ENCODE measurements at places on chromosomes 5 and 9.

- DNase-seq: no peak
Observed at GRCh38 chr9:68750786-68751185, 45.7 kb downstream of the PIP5K1B start.

DNA sequence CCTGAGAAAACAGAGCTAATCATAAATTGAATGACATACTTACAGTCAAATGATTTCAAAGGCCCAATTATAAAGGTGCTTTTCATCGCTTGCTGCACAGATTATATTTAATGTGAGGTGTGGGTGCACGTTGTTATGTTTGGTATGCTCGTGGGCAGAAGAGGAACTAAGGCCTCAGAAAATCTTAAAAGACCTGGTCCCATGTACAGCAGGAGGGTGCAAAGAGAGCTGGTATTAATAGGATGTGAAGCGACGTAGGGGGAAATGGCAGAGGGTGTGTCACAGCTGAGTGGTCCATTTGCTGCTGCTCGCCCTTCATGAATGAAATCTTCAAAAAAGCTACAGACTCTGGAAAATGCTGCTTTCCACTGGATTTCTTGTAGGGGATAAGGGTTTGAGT is 40.5 kb upstream of the IFNK start:
- no peak for DNase-seq

- DNase-seq: no peak
Observed at GRCh38 chr9:92613268-92614122, 56.4 kb downstream of the IPPK start.

- no peak for DNase-seq
Observed at GRCh38 chr9:8804613-8805012, 1005.0 kb upstream of the DMAC1 start.

- no peak for DNase-seq
Observed at GRCh38 chr5:111454776-111455175, 57.6 kb downstream of the STARD4 start.

DNA sequence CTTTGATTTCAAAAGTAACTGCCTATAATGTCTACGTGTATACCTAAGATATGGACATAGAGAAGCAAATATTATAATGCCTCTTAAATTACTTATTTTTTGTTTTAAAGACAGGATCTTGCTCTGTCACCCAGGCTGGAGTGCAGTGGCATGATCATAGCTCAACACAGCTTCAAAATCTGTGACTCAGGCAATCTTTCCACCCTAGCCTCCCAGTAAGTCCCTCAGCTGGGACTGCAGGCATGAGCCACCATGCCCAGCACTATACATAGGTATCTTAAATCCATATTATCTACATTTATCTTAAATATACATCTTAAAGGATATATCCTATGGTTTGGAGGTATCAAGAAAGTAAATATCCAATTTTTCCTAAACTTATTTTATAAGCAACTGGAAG is 261.2 kb downstream of the ARL15 start:
- DNase-seq: no peak

DNA sequence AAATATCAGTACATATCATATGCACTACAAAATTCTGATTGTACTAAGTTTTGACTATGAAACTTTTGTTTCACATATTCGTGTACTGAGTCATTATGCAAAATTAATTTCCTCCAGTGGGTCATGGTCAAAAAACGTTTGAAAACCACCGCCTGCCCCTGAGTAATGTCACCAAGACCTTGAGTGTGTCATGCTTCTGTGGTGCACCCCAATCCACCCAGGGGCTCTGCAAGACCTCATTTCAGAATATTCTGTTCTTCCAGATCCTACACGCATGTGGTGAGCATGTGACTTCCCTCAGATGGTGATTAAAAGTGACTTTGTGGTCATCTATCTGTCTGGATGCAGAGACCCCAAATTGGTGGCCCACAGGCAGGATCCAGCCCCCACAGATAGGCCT is 31.0 kb downstream of the ABLIM3 start:
- no peak for DNase-seq

GRCh38 chr5:154191467-154192261 is 1.1 kb downstream of the GALNT10 start:
- no peak for DNase-seq

DNA sequence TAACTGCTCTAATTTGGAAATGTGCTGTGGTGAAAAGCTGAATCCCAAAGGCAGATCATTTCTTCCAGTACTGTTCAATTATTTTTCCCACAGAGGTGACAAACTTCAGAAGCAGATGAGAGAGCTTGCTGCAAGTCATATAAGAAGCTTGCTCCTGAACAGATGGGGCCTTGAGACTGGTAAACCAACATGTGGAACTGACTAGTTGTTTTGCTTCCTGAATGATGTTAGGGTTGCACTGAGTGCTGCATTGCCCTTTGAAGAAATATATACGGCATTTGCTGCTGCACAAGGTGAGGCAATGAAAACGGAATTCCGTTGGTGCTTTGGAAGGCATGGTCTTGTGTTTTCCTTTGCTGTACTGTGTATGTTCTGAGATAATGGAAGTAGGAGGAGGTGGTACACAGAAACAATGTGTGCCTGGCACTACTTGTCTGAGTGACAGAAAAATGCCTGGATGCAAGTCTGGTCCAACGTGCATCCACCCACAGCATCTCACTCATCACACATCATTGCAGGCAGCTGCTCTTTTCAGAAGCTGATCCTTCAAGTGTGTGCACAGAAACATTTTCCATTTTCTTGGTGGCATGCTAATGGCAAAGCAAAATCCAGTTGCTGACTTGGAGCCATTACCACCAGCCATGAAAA is 76.9 kb downstream of the ANKH start:
- no peak for DNase-seq

DNA sequence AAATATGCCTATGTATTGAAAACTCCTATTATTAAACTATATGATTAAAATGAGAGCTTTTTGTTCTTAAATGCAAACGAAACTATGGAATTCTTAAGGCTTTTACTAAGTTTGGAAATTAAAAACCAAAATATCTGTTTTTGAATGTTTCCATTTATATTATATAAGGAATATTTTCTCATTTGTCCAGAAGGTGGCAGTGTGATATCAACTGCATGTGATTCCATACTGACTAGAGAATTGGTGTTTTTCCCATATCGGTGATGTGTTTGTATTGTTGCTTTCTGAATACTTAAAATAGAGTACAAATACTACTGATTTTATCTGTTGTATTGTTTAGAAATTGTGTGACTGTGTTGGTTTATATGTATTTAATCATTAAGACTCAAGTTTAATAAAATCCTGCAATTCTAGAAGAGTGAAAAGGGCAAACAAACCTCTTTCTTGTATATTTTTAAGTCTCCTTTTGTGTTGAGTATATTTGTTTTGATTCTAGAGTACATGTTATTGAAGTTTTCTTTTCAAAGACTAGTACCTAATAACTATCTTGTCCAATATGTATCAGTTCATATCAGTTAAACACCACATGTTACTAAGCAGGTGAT is 320.8 kb downstream of the CCDC171 start:
- DNase-seq: no peak

GRCh38 chr9:110912419-110913291 is 125.6 kb downstream of the LPAR1 start:
- no peak for DNase-seq

DNA sequence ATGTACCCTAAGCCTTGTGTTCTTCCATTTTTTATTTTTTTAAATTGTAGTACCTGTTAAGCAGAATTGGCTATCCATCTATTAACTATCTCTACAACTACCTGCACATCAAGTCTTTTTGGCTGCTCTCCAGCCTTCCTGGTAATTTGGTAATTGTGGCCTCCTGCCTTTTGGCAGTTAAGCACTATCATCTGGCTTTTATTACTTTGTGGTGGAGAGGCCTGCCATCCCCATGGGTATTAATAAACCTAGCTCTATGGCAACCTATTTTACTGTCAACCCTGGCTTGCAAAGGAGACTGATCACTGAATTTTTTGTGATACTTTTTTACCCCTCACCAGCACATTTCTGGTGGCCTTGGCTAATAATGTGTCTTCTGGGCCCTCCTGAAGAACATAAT is 20.5 kb downstream of the SELENOP start:
- DNase-seq: no peak

GRCh38 chr9:134066913-134067851 is 644 bp downstream of the BRD3 start:
- DNase-seq: no peak

- DNase-seq: no peak
Observed at GRCh38 chr9:100589582-100589981, 11.7 kb downstream of the CAVIN4 start.

DNA sequence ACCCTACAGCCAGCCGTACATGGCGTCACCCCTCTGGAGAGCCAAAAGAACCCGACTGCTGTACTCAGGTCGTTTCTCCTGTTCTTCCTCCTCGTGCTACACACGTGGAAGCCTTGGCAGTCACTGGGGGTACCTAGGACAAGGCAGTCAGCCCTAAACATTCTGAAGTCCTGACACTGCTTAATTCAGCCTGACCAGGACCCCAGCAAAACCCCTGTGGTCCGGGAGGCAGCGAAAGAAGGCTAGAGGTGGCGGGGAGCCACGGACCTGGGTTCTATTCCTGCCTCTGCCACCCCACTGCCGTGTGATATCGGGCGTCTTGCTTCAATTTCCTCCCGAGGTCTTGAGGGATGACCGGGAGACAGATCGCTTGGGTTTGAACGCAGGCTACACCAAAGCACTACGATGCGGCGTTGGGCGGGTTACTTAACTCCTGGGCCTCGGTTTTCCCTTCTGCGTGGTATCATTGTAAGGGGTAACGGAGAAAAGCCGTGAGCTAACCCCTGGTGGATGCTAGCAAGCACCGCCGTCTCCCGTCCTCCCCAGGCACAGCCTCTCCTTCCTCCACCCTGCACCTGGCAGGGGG is 429 bp upstream of the ARL10 start:
- no peak for DNase-seq

- DNase-seq: no peak
Observed at GRCh38 chr5:134451936-134452505, 40.3 kb upstream of the CDKN2AIPNL start.

DNA sequence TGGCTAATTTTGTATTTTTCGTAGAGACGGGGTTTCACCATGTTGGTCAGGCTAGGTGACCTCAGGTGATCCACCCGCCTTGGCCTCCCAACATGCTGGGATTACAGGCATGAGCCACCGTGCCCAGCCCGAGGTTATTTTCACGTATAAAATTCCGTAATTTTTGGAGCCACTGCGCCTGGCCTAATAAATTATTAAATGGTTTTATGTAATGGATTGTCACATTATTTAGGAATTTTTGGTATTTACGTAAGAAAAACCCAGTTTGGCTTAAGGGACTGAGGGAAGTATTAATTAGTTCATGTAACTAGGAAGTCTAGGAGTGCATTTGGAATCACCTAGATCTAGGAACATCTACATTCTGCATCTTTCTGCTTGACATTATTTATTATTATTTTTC is 8.3 kb downstream of the GLE1 start:
- DNase-seq: no peak

- DNase-seq: no peak
Observed at GRCh38 chr5:153086486-153086885, 404.0 kb upstream of the GRIA1 start.

DNA sequence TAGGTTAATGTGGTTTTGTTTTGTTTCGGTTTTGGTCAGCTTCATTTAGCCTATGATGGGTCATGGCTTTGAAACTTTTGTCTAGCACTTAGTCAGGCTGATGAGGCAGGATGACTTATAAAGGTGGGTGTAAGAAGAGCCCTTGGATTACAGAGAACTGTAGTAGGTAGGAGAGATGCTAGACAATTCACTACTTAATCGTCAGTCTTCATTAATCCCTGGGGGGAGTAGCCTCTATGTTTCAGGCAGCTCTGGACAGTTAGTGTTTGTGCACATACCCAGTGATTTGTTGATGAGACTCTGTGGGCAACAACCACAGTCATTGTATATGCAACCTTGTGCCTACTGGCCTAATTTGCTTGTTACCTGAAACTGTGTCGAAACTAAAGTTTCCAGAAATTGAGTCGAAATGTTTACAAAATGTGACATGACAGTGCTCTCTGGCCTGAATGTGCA is 113.3 kb downstream of the MTREX start:
- no peak for DNase-seq

DNA sequence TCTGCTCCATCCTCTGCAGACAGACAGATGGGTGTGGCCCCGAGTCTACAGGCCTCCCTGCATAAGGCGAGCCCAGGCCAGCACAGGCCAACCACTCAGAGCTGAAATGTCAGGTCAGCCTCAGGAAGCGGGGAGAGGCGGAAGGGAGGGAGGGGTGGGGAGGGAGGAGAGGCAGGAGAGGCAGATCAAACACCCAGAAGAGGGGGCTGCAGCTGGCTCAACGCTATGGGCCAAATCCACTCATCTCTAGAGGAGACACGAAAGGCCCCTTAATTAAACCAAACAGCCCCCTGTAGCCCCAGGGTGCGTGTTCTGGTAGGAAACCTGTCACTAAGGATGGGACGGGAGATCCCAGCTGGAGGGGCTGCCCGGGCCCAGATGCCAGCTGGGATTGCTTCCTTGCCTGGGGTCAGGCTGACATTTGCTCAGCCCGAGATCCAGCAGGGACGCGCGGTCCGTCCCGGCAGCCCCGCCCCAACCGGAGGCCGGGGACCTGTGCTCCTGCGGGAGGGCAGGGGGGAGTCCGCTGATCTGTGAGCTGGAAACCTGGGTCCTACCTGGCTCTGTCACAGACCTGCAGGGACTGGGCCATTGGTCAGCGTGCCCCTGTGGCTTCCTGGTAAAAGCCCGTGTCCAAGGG is 97.2 kb upstream of the SARDH start:
- DNase-seq: no peak

GRCh38 chr5:158369241-158369640 is 510.3 kb upstream of the CLINT1 start:
- DNase-seq: no peak

DNA sequence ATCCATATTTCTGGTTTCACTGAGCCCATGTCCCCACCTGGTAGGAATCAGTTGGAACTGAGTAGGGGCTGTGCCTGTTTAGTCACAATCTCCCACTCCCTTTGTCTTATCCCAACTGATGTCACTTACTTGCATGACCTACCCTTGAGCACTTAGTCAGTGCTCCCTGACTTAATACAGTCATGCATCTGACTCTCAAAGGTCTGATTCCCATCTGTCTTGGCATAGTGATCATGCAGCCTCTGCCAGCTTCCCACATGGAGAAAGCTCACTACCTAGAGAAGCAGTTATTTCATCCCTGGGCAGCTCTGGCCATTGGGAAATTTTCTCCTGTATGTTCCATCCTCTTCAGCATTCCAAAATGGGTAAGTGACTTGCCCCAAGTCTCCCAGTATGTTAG is 24.8 kb downstream of the ABLIM3 start:
- no peak for DNase-seq

Measured in thoracic aorta (tissue), 2 donors.